Stimulated activated naive CD8-positive, alpha-beta T cell treated with anti-CD3 and anti-CD28 coated beads, Interleukin-15, amount 100 ng/mL, for 72 hours (primary cell): ENCODE measurements at places on chromosomes 12 and 14.

GRCh38 chr14:31484754-31485153 is 3.1 kb downstream of the GPR33 start:
- no peak for DNase-seq

- DNase-seq: peak; percentile 25
Observed at GRCh38 chr12:6140651-6141447, 16.4 kb upstream of the VWF start.

GRCh38 chr12:15800278-15800677 is 11.1 kb upstream of the EPS8 start:
- no peak for DNase-seq

DNA sequence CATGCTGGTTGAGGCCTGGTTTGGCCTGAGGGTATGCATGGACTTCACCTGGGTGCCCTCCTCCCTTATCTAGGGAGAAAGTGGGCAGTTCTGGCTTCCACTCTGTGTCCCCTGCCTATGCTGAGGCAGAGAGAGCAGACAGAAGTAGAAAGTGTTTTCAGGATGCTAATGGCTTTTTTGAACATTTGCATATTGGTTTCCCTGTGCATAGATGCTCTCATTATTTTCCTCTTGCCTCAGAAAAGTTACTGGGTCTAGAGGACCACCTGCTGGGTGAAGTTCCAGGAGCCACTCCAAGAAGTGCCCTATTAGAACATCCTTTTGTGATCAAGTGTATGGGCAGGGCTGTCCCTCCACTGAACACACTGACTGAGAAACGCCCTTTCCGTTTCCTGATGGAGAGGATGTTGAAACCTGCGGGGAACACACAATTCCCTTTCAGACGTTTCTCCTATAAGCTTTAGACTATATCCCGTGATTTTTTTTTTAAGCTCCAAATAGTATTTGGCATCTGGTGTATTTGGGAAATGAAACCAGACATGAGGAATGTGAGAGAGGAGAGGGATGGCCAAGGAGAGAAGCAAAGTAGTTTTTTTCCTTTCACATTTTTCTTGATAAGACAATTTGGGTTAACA is 66.6 kb downstream of the DAAM1 start:
- no peak for DNase-seq

DNA sequence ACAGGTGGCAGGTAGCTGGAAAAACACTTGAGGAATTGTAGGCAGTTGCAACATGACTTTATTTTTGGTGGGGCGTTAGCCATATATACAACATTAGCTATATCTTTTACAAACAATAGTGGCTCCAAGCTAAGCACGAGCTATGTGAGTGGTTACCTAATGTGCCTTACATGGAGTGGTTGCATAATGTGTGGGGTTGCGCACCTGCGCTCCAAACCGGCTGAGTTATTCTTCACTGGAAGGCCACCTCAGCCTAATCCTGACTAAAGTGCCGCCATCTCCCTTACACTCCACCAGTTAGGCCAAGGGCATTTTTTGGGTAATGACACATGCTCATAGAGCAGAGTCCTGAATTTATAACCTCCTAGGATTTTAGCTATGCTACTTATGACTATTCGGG is 31.8 kb upstream of the G2E3 start:
- DNase-seq: no peak

DNA sequence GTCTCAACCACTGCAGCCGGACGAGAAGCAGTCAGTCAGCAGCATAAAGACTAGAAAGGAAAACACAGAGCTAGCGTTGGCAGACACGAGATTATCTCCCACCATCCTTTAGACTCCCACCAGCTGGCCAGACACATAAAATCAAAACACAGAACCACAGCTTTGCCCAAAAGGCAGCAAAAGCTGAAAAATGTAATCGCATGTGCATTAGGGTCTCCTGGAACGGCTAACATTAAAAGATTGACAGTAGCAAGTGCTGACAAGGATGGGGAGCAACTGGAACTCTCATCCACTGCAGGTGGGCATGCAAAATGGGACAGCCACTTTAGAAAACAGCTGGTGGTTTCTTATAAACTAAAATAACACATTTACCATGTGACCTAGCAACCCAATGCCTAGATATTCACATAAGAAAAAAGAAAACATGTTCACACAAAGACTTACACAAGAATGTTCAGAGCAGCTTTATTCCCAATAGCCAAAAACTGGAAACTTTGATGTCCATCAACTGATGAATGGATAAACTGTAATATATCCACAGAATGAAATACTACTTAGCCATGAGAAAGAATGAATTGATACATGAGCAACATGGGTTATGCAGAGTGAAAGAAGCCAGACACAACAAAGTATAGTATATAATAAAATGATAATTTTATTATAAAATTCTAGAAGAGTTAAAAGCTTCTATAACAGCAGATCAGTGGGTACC is 37.7 kb downstream of the NCOR2 start:
- no peak for DNase-seq

- DNase-seq: no peak
Observed at GRCh38 chr12:15794836-15795235, 5.6 kb upstream of the EPS8 start.

- no peak for DNase-seq
Observed at GRCh38 chr12:122322501-122322900, 56.2 kb upstream of the VPS33A start.

DNA sequence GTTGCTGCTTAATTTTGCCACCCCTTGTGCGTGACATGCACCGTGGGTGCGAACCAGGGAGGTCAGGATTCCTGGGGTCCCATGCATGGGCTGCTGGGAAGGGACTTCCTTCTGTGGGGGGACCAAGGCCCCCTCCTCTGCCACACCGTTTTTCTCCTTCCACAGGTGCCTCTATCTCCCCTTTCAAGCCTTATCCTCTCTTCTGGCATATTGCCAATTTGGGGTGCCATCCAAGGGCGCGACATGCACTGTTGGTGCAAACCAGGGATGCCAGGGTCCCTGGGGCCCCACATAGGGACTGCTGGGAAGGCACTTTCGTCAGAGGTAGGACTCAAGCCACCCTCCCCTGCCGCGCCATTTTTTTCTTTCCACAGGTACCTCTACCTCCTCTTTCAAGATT is 289.0 kb downstream of the ALG10 start:
- no peak for DNase-seq

- DNase-seq: no peak
Observed at GRCh38 chr14:33349871-33350270, 411.2 kb downstream of the NPAS3 start.

GRCh38 chr14:101948666-101949216 is 15.6 kb upstream of the DYNC1H1 start:
- DNase-seq: no peak

DNA sequence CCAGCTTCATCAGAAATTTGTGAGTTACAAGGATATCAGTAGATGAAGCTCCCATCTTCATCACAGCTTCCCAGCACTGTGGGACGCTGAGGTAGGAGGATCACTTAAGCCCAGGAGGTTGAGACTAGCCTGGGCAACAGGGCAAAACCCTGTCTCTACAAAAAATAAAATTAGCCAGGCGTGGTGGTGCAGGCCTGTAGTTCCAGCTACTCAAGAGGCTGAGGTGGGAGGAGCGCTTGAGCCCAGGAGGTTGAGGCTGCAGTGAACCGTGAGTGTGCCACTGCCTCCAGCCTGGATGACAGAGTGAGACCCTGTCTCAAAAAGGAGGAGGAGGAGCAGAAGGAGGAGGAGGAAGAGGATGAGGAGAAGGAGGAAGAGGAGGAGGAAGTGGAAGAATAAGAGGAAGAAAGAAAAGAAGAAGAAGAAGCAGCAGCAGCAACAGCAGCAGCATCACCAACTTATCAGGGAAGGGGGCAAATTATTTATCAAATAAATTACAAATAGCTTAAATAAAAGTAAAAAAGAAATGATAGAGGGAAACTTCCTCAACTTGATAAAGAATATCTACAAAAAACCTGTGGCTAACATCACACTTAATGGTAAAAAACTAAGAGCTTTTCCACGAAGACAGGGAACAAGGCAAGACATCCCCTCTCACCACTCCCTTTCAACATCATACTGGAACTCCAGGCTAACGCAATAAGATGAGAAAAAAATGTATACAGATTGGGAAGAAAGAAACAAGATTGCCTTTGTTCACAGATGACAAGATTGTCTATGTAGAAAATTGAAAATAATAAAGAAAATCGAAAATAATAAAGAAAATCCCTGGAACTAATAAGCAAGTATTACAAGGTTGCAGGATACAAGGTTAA is 69.6 kb downstream of the NINJ2 start:
- no peak for DNase-seq

DNA sequence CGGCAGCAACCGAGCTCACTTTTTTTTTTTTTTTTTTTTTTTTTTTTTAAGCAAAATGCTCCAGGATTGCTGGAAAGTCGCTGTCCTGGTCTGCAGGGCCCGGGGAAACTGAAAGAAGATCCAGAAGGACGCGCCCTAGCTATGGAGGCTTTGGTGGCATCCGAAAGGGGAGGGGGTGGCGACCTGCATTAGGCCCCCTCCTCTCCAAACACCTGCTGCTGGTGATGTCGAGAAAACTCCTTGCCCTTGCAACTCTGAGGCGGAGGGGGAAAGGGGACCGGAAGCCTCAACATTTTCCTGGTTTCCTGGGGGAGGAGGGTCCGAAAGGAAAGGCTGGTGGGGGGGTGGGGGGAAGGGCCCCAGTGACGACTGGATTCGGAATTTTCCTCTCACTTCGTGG is 421.1 kb downstream of the VRK1 start:
- DNase-seq: no peak

DNA sequence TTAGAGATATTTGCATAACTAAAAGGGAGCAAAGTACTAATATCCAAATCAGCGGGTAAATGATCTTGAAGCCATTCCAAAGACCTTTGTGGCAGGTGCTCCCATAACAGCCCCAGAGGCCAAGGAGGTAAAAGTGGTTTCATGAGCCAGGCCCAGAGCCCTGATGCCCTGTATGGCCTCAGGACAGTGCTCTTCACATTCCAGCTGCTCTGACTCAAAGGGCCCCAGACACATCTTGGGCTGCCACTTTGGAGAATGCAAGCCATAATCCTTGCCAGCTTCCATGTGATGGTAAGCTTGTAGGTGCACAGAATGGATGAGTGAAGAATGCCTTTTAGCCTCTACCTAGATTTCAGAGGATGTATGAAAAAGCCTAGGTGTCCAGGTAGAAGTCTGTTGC is 933.4 kb downstream of the SLC16A7 start:
- DNase-seq: no peak

- no peak for DNase-seq
Observed at GRCh38 chr12:93483151-93483807, 16.0 kb downstream of the MRPL42 start.

GRCh38 chr14:39469094-39469710 is 37.0 kb upstream of the FBXO33 start:
- DNase-seq: peak; percentile 55

DNA sequence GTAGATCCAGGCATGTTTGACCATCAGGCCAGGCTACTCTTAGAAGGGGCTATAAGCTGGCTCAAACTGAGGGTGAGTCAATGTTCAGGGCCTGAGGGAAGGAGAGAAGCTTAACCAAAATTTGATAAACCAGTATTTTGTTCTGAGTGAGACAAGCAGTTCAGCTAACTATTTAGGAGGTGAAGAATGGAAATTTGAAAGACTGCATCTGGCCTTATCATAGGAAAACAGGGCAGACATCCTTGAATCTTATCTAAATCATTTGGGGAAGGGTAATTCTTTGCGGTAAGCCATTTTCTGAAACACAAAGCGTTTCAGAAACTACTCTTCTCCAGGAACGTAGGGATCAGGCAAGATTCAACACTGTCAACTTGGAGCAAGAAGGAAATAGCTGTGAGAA is 447.2 kb downstream of the SOX5 start:
- DNase-seq: no peak

GRCh38 chr12:89882050-89882449 is 173.4 kb upstream of the ATP2B1 start:
- DNase-seq: no peak

DNA sequence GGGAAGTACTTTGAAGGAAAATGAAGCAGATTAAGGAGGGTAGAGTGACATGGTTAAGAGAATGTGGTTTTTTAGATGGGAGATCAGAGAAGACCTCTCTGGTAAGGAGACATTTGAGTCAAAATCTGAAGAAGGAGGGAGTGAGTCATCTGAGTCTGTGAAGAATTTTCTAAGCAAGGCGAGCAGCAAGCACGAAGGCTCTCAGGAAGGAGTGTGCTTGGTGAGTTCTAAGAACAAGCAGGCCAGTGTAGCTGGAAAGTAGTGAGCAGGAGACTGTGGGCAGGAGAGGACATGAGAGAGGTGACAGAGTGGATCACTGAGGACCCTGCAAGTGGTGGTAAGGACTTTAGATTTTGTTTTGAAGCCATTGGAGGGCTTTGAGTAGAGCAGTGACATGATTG is 76.3 kb upstream of the FUT8 start:
- peak; percentile 73 for DNase-seq
